HFF-Myc (cell line): ENCODE measurements at places on chromosomes 5 and 9.

DNA sequence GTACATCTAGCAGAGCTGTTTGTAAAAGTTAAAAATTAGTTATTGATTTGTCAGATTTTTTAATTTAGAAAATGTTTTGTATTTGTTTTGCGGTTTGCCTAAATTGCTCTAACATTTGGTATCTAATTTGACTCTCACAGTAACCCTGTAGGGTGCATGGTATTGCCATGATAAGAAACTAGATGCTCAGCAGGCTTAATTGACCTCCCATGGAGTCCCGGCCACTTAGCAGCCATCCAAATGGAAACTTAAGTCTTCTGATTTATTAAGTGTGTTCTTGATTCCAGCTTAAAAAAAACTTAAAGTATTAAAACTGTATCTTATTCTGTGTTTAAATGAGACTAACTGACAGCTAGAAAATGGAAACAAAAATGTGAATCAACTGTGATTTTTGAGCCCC lies 54.5 kb downstream of the CAST start:
- no peak for DNase-seq

DNA sequence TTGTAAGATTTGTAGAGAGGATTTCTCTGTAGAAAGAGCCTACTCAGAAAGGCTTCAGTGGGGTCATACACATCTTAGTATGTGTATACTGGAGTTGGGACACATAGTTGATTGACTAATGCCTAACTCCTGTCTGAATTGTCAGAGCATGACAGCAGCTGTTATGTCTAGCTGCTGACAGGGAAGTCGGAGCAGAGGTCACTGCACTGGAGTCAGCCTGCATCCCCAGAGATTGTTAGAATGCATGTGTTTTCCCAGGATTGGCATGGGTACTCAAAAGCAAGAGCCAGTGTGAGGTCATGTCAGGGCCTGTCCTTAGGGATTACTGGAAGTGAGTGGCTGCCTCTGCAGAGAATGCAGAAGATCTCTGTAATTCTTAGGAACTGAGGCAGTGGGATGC lies 82.7 kb downstream of the ITGA1 start:
- no peak for DNase-seq

- DNase-seq = no peak
These were observed 2.1 kb downstream of the CD72 start for GRCh38 chr9:35615981-35616680.

GRCh38 chr5:17213938-17214337 lies 3.5 kb upstream of the BASP1 start:
- no peak for DNase-seq

- no peak for DNase-seq
These were observed 242.9 kb downstream of the MARCHF11 start for GRCh38 chr5:15936505-15937245.

DNA sequence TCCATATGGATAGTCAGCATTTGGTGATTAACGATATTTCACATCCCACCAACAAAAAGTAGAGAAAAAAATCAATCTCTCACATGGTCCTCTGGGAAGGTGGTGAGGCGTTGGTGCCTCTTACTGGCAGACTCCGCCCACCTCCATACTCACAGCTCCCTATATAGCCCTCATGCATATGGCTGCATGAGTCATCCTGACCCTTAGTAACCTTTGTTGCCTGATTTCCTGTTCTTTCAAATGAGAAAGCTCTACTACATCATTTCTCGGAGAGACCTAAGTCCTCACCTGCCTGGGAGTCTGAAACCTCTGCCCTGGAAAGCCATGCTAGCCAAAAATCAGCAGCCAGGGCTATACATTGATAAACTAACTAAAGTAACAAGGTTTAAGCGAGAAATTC lies 33.3 kb upstream of the ABCA1 start:
- DNase-seq = peak; percentile 80

DNA sequence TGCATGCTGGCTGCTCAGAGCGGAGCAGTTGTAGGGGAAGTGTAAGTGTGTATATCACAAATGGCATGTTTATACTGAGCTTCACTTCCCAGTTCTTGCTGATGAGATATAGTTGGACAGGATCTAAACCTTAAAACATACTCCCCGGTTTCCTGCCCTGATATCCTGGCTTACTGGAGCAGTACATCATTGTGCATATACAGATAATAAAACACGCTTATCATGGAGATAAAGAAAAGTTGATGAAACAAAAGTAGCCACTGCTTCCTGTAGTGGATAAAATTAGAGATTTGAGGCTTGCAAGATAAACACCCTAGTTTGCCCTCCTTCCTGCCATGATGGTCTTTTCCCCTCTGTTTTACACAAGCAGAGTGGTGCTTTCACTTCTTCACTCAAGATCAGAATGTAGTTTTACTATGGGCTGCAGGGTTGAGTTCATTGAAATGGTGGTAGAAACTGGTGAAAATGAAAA lies 15.0 kb downstream of the NPR3 start:
- no peak for DNase-seq

GRCh38 chr5:54360089-54360488 lies 49.7 kb upstream of the ARL15 start:
- DNase-seq = no peak

DNA sequence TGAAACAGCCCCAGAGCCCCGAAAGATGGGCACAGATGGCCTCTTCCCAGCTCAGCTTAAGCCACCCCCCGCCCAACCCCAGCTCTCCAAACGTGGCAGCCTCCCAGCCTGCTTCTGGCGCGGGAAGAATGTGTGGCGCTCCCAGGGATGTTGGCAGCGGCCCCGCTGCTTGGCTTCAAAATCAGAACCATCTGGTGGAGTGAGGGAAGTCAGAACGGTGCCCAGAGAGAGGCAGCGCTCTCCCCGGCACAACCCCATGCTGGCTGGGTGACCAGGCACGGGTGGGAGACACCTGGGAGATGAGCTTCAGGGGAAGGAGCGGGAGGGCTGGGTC lies 72.7 kb upstream of the ORM1 start:
- DNase-seq = peak; percentile 71

GRCh38 chr5:135494196-135494595 lies 41.6 kb downstream of the NEUROG1 start:
- DNase-seq = no peak

- no peak for DNase-seq
These were observed 54.5 kb downstream of the GALNT12 start for GRCh38 chr9:98861781-98862504.

DNA sequence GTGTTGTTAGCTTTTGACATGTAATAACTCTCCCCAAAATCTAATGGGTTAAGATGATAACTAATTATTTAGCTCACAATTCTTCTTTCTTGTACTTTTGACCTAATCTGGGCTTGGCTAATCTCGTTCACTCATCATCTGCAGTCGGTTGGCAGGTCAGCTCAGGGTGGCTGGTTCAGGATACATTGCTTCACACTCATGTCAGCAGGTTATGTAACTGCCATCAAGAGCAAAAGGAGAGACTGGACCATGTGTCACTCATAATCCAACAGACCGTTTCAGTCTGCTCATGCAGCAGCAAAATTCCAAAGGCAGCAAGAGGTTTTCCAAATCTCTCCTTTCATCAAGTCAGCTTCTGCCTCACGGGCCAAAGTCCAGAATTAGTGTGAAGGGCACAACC lies 998.4 kb upstream of the CTNND2 start:
- no peak for DNase-seq

GRCh38 chr5:92518318-92518904 lies 1062.6 kb downstream of the NR2F1-AS1 start:
- peak; percentile 44 for DNase-seq

DNA sequence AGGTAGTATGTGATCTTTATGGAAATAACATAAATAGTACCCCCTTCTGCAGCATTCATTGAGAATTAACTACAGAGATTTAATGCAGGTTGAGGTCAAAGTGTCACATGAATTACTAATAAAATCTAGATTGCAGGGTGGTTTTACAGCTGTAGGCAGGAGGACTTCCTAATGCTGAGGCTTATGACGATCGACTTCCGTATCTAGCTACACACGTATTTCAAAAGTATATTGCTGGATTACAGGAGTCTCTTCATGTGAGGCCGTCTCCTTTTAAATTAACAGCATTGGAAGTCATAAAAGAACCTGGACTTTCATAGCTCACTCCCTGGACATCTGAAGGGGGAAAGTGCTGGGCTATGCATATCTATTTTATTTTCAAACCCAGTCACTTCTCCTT lies 180.9 kb downstream of the OSTF1 start:
- no peak for DNase-seq
